T-cell (primary cell): ENCODE measurements at places on chromosomes 7 and 10.

GRCh38 chr7:55550010-55550663 is 22.2 kb downstream of the VOPP1 start:
- no peak for DNase-seq

GRCh38 chr7:152925412-152926147 is 166.0 kb downstream of the ACTR3B start:
- DNase-seq, result no peak

GRCh38 chr10:127452568-127452967 is 96.5 kb upstream of the NPS start:
- DNase-seq, result no peak

DNA sequence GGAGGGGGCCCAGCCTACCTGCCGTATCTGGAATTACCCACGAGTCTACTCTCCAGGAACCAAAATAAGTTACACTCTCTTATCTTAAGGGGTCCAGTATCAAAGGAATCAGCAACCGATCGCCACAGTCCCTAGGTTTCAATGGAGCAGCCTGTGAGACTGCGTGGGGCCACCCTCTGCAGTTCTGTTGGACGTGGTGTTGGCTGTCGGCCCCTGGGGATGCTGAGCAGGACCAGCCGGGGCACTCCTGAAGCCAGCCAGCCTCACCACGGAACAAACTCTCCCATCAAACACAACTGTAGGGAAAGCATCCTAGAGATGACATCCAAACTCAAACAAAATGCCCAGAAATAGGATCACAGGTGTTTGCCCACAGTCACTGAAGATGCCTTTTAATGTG is 25.5 kb upstream of the ABLIM1 start:
- DNase-seq, result no peak

GRCh38 chr7:8044761-8045430 is 76.3 kb downstream of the GLCCI1 start:
- DNase-seq, result no peak

DNA sequence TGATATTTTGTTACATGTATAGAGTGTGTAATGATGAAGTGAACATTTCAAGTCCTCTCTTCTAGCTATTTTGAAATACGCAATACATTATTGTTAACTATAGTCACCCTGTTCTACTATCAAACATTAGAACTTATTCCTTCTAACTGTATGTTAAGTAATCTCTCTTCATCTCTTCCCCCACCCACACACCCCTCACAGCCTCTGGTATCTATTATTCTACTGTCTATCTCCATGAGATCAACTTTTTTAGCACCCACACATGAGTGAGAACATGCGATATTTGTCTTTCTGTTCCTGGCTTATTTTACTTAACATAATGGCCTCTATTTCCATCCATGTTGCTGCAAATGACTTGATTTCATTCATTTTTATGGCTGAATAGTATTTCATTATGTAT is 57.7 kb upstream of the EGR2 start:
- no peak for DNase-seq

DNA sequence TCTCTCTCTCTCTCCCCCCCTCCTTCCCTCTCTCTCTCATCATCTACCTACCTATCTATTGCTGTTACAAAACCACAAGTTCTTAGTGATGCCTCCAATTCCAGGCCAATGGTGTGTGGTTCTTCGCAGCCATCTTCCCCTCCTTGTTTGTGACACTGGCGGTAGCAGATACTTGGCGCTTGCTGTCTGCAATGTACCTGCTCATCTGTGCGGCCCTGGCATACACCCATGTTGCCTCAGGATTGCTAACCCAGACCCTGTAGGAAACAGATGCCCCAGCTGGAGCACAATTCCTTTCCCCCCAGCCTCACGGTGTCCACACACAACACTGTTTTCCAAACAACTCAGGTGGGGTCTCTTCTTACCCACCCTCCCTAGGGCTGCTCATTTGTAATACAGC is 13.6 kb upstream of the DPYSL4 start:
- DNase-seq, result no peak

DNA sequence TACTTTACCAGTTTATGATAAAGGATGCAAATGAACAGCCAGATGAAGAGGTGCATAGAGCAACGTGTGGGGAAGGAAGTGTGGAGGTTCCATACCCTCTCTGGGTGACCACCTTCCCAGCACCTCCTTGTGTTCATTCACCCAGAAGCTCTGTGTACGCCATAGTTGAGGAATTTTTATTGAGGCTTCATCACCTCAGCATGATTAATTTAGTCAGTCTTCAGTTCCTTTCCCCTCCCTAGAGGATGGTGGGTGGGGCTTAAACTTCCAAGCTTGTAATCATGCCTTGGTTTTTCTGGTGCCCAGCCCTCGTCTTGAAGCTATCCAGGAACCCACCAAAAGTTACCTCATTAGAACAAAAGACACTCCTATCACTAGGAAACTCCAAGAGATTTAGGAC is 162.7 kb downstream of the PLCE1 start:
- DNase-seq, result no peak

GRCh38 chr7:73555411-73555982 is 2.0 kb downstream of the BCL7B start:
- no peak for DNase-seq

GRCh38 chr10:133277993-133278576 is 1.4 kb upstream of the ADAM8 start:
- no peak for DNase-seq

GRCh38 chr7:41133690-41134299 is 569.1 kb downstream of the INHBA start:
- no peak for DNase-seq
